ENCODE measurements at places on chromosomes 2 and 18.

- no peak for DNase-seq
Observed at GRCh38 chr2:10533811-10534321, 85.7 kb upstream of the ODC1 start.

GRCh38 chr18:35024196-35024595 is 17.0 kb upstream of the MAPRE2 start:
- DNase-seq: no peak

DNA sequence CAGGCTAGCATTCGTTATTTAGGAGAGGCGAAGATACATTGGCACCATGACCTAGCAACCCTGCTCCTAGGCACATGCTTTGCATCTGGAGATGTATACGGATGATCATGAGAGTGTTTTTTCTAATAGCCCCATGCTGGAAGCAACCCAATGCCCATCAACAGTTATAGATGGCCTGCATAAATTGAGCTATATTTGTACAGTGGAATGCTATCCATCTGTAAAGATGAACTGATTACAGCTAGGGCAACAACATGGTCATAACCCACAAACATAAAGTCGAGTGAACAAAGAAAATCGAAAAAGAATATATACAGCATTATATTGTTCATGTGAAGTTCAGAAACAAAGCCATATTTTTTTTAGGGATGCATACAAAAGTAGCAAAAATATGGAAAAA is 20.6 kb upstream of the CHRNA1 start:
- no peak for DNase-seq

DNA sequence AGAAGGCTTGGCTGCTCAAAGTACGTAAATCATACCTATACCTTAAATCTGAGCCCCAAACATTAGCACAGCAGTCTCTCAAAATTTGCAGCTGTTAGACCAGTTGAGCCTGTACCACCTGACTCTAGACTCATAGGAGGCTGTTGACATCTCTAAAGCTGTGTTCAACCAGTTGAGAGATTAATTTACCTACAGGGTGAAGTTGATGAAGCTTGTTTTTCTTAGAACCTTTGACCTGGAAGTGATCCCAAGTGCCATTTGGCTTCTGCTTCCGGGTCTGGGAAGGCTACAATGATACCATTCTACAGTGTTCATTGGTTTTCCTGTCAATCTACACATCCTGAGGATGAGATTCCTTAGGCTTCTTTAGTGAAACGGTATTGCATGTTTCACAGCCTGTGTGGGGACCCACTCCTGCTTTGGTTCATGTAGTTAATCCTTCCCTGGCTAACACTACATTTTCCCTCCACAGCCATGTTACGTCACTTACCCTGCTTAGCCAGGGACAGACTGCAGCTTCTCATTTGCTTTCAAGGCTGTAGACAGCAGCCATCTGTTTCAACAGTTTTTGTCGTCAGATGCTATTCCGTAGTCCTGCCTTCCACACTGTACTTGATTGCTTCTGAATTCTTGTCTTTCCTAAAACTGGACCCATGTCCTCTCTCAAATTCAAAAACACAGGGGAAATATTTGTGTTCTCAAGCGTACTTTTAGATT is 4.7 kb upstream of the IL1RL2 start:
- DNase-seq: no peak

GRCh38 chr2:218332288-218332687 is 24.4 kb upstream of the CATIP start:
- DNase-seq: no peak

DNA sequence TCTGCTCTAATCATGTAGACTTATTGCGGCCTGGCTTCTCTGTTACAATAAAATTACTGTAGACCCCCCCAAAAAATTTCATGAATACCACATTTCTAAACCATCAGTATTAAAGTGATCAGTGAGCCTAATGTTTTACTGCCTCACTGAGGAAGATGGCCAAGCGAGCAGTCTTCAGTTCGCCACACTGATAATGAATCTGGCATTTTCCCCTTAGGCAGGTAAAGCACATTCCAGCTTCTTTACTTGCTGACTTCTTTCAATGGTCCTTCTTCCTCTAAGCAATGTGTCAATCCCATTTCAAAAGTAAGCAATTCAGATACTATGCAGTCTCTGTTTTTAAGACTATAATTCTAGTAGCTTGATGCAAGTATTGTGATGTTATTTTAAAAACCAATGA is 137.6 kb downstream of the LAMA1 start:
- no peak for DNase-seq

DNA sequence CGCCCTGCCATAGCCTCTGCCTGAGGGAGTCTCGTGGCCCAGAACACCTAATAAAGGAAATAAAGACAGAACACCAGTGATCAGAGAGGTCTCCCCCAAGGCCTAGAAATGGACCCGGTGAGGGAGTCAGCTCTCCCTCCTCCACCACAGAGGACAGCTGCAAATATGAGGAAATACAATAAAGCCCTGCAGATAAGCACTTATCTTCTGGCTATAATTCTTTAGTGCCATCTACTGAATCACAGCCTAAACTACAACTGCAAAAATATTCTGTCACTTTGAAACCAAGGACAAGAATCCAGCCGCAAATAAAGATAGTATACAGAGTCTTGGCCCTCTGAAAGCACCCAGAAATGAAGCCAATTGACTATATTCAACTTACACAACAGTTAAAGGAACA is 42.4 kb upstream of the TACR1 start:
- DNase-seq: no peak

DNA sequence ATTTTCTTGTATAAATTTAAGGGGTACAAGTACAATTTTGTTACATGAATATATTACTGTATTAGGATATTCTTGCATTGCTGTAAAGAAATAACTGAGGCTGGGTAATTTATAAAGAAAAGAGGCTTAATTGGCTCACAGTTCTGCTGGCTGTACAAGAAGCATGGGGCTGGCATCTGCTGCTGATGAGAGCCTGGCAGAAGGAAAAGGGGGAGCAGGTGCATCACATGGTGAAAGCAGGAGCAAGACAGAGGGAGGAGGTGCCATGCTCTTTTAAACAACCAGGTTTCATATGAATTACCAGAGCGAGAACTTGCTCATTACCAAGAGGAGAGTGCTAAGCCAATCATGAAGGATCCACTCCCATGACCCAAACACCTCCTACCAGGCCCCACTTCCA is 399.5 kb upstream of the RAB6C start:
- no peak for DNase-seq

- no peak for DNase-seq
Observed at GRCh38 chr2:43133708-43134570, 92.5 kb downstream of the ZFP36L2 start.

DNA sequence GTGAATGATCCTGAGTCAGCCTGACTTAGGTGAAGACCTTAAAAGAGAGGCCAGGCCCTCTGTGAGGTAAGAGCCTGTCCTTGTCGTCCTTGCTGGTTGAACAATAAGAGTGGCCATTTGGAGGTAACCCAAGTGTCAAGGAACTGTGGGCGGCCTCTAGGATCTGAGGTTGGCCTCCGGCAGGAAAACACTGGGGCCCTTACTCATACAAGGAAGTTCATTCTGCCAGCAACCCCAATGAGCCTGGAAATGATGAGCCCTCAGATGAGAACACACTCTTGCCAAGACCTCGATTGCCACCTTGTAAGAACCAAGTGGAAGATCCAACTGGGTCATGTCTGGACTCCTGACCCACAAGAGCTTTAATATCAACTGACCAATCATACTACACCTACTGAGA is 95.5 kb upstream of the LRATD1 start:
- no peak for DNase-seq

DNA sequence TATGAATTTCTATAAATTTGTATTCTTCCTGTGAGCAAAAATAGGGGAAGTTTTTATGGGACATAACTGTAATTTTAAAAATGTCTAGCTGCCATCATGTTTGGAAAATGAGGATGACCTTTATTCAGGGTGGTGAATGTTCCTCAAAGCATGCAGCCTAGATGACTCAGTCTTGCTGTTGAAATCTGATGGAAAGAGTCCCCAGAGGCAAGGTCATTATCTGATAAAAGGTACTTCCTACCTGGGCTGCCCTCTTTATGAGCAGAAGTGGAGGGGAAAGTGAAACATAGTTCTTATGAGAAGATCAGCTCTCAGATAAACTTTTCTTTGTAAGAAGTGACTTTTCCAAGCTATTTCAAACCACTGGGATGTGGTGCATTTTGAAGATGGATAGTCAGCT is 1144.7 kb upstream of the PIK3C3 start:
- DNase-seq: no peak

DNA sequence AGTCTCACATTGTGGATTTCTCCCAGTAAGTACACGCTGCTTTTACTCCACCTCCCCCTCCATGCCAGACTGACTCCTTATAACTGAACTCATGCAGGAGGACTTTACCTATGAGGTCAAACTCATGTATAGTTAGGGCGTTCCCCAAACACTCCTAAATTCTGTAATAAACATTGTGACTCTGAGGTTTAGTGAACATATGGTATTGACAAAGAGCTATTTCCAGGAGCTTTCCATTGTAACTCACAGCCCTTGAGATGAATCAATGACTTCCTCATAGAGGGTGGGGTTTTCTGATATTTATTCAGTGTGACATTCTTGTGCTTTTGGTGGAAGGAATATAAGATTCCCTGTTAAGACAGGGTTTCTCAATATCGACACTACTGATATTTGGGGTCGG is 337.4 kb upstream of the SLC14A2 start:
- DNase-seq: no peak

GRCh38 chr2:8624855-8625398 is 56.9 kb upstream of the ID2 start:
- DNase-seq: no peak

- DNase-seq: no peak
Observed at GRCh38 chr2:117555965-117556364, 258.5 kb upstream of the DDX18 start.

- DNase-seq: no peak
Observed at GRCh38 chr2:173050684-173051083, 25.0 kb upstream of the MAP3K20 start.

- no peak for DNase-seq
Observed at GRCh38 chr2:858646-859045, 92.0 kb upstream of the SNTG2 start.

DNA sequence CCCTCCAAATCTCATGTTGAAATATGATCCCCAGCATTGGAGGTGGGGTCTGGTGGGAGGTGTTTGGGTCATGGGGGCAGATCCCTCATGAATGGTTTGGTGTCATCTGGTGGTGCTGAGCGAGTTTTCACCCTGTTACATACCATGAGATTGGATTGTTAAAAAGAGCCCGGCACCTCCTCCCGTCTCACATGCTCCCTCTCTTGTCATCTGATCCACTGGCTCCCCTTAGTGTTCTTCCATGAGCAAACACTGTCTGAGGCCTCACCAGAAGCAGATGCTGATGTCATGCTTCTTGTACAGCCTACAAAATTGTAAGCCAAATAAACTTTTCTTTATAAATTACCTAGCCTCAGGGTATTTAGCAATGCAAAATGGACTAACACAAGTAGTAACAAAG is 405.0 kb upstream of the SLC39A10 start:
- no peak for DNase-seq

DNA sequence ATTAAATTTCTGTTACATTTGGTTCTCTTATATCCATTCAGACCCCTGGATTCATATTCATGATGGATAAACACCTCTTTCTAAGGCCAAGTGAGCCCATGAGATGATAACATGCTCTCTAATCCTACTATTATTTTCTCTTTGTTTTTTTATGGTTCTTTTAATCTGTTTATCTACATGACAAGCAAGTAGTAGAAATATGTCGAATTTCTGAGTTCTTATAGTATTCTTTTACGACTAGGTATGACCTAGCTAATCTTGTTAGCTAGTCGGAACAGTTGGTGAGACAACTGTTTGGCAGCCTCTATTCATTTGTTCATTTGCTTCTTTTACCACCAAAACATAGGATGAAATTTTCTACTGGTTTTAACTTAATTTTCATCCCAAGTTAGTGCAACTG is 98.1 kb upstream of the SCG2 start:
- DNase-seq: no peak

- DNase-seq: no peak
Observed at GRCh38 chr2:82275599-82275998, 1971.0 kb upstream of the LRRTM1 start.

GRCh38 chr2:64036034-64036705 is 16.9 kb upstream of the VPS54 start:
- no peak for DNase-seq

GRCh38 chr2:31258351-31258750 is 24.4 kb downstream of the EHD3 start:
- DNase-seq: no peak

DNA sequence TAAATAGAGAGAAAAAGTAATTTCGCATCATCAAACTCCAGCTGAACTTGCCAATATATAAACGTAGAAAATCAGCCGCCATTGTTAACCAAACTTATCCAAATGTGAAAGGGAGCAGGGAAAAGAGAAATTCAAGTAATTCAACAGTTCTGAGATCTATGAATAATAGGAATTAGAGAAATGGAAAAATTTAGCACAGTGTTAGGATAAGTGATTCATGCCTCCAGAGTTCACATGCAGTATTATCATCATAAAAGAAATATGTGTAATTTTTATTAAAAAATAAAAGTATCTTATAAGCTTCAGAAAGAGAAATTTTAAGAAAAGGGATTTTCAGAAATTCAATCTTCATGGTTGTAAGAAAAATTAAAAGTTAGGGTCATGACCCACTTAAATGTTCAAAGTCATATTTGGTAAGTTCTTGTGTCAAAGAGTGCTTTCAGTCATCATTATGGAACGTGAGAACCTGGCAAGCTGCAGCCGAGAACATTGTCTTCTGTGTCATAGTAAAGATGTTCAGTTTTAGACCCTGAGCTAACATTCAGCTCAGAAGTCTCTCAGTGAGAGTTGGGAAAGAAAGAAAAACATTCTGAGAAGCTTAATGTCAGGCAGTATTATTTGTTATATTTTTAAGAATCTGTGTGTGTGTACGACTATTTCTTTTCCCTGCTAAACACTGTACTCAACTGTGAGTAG is 414.3 kb upstream of the RGPD4 start:
- no peak for DNase-seq

Data from NCI-H187 treated with DMSO at 0.1 percent for 48 hours (cell line).